ENCODE measurements at places on chromosomes 1 and 21.

DNA sequence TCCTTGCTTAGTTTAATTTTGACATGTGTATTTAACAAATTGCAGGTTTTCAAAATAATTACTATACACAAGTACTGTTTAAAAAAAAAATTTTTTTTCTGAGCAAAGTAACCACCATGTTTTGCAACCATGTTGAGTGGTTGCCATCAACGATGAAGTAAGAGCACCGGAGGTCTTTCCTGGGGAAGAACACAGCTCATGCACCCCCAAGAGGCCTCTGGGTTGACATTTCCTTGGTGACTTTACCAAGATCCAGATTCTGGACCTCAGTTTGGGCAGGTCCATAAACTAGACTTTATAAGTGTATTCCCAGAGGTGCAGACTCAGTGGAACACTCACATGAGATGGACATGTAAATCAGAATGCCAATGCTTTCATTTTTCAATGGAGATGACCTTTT is 36.8 kb upstream of the RALGPS2 start:
- DNase-seq, result no peak

DNA sequence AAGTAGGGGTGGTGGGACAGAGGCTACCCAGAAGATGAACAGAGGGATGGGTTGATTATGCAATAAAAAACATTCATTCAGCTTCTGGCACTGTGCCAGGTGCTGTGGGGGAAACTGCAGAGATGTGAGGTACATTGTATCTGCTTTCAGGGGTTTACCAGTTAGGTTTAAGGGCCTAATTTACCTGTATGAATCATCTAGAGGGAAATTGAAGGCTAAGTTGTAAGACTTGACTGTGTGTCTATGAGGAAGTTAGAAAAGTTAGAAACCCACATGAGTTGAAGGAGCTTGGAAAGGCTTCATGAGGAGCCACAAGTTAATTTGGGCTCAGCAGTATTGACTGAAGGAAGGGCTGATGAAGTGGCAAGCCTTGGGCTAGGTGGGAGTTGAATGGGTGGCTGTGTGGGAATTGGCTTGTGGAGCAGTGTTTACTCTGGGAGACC is 36.7 kb upstream of the APOBEC4 start:
- DNase-seq, result no peak

DNA sequence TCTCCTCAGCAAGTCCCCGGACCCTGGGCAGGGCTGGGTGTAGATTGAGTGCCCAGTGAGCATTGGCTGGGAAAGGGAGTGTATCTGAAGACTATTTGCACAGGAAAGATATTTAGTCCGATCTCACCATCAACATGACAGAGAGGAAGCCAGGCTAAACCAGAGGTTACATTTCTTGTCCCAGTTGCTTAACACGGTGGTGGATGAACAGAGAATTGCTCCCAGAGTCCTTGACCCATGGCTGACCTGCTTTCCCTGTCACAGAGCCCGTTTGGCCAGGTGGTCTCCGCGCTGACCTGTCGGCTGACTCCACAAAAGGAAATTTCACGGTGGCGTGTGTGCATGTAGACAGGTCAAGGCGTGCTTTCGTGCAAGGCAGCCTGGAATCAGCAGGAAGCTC is 83.5 kb downstream of the BEND5 start:
- no peak for DNase-seq

GRCh38 chr1:216833509-216833908 is 110.3 kb upstream of the ESRRG start:
- DNase-seq, result no peak

DNA sequence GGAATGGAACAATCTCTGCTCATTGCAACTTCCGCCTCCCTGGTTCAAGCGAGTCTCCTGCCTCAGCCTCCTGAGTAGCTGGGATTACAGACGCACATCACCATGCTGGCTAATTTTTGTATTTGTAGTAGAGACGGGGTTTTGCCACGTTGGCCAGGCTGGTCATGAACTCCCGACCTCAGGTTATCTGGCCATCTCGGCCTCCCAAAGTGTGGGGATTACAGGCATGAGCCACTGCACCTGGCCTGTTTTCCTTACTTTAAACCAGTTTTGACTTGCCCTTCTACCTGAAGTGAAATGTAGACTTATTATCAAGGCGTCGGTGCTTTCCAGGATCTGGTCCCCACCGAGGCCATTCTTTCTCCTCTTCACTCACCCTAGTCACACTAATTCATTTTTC is 141.8 kb downstream of the DYRK1A start:
- no peak for DNase-seq

- no peak for DNase-seq
Measured at GRCh38 chr1:41483001-41483850, 1.3 kb downstream of the EDN2 start.

GRCh38 chr1:151494741-151495281 is 16.4 kb upstream of the CGN start:
- DNase-seq, result no peak

- no peak for DNase-seq
Measured at GRCh38 chr1:157371826-157372225, 180.5 kb downstream of the FCRL5 start.

DNA sequence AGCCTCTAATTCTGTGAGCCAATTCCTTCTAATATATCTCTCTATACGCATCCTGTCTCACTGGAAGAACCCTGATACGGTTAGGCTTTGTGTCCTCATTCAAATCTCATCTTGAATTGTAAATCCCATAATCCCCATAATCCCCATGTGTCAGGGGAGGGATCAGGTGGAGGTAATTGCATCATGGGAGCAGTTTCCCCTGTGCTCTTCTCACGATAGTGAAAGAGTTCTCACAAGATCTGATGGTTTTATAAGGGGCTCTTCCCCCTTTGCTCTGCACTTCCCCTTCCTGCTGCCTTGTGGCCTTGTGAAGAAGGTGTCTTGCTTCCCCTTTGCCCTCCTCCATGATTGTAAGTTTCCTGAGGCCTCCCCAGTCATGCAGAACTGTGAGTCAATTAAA is 116.1 kb downstream of the MRPS6 start:
- DNase-seq, result no peak

GRCh38 chr1:217542136-217542777 is 88.6 kb downstream of the GPATCH2 start:
- DNase-seq, result no peak

Data from iPS DF 19.7 (cell line).